ENCODE measurements at places on chromosomes 11 and 22.

DNA sequence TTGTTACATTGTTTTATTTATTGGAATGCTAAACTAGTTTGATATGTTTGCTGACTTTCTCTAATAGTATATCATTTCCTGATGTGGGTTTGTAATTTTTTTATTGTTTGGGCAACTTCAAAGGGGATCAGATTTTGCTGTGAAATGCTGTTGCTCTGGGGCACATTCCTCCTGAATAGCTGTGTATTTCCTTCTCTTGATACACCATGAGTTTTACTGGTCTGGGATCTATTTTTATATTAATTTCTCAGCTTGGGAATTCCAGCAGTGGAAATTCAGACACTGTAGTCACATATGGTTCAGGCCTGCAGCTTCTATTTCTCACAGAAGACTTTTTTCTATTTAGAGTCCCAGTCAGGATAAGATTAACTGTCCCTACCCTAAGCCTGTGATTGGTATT lies 58.9 kb downstream of the RPUSD4 start:
- no peak for DNase-seq

DNA sequence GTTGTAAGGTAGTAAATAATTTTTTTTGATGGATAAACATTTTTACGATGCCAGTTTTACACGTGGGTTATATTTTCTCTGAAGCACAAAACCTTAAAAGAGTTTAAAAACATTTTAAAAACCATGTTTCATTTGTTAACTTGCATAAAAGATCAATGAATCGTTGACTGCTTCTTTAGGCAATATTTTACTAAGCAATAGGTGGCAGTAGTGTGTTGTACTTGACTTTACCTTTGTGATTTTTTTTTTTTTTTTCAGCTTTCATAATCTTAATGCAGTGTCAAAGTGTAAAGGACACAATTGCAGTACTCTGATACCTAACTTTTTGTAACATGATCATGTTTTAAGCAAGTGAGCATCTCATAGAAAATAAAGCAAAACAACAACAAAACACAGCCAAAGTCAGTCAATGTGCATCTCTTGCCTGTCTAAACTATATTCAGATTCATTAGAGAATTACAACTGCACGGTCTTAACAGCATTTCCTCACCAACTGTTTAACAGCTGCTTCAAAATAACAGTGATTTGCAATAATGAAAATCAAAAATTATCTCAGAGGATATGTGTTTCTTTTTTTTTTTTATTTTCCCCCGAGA lies 27.7 kb downstream of the DNAJC24 start:
- no peak for DNase-seq

- DNase-seq, result no peak
These were observed 62.0 kb downstream of the FDX1 start for GRCh38 chr11:110491577-110492320.

- DNase-seq, result no peak
These were observed 2.3 kb upstream of the APLNR start for GRCh38 chr11:57239348-57239747.

DNA sequence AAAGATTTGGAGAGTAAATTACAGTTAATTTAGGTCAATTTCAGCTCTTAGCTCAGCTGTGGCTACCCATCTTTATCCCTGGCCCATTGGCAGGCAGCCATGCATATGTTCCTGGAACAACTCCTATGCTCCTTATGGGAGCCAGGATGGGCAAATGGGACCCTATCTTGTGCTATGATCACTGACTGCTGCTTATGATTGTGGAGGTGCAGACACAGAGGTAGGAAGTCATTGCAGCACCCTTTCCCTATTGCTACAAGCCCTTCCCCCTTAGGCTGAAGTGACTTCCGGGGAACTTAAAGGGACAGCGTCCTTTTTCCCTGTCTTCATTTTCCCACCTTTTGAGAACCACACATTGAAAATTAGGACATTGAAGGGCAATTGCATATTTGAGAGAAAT lies 112.7 kb downstream of the FCHSD2 start:
- no peak for DNase-seq

DNA sequence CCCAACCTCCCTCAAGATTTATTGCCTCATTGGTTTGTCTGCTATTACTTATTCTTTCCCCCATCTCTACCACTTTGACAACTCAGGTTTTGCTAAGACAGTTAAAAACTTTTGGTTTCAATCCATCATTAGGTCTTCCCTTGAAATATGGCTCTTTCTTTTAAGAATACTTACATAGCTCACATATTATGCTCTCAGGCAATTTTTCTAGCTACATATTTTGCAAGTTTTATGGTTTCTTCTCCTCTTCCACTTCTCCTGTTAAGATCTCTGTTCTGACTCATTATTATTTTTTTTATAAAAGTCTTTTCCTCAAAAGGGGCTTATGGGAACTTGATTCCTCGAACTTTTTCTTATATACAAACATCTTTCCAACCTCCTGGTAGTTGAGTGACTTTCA lies 192.4 kb upstream of the MPPED2 start:
- DNase-seq, result no peak

GRCh38 chr11:119743006-119743405 lies 14.0 kb upstream of the NECTIN1 start:
- DNase-seq, result no peak

DNA sequence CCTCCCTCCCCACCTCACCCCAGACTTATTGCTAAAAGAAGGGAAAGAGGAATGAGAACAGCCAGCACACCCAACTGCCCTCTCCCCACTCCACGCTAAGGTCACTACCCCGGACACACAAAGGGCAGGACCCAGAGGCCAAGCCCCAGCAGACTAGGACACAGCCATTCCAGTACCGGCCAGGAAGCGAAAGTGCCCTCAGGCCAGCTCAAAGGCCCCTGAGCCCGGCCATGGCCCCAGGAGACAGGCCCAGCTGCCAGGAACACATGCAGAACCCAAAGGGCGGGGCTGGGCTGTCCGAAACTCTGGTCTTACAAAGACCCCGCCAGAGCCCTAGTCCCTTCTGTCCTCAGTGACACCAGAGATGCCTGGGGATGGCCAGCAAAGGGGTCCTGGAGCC lies 5.5 kb downstream of the RCOR2 start:
- DNase-seq, result no peak

GRCh38 chr11:60303661-60304060 lies 23.2 kb downstream of the MS4A4A start:
- DNase-seq, result no peak

GRCh38 chr11:17559341-17560087 lies 12.5 kb downstream of the OTOG start:
- DNase-seq, result no peak

DNA sequence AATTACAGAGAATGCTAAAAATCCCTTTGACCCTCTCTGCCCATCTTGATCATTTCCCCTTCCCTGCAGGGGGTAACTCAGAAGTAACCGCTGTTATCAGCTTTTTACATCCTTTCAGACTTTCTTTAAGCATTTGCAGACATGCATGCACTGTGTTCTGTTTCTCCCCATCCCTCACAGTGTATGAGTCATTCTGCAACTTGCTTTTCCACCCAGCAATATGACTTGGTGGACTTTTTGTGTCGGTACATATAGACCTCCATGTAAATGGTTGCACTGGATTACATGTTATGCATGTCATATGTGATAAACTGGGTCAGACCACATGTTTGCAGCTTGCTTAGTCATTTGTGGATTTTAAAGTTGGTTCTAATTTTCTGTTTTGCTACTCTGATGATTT lies 87.7 kb upstream of the NECTIN1 start:
- no peak for DNase-seq

DNA sequence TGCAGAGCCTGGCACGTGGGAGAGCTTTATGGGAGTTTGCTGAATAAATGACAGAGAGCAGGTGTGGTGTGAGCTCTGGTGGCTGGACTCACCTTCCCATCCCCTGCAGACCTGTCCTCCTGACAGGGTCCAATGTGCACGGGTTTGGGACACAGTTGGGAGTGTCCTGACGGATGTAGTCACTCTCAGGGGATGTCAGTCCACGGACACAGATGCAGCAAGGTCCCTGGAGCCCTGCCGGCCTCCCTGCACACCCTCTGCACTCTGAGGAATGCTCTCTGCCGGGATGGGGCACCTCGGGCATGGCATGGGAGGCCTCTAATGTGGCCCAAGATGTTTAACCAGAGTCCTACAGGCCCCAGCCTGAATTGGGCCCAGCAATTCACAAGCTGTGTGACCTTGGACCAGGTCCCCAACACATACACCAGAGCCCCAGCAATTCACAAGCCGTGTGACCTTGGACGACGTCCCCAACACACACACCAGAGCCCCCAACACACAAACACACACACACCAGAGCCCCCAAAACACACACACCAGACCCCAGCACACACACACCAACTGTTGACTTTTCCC lies 30.0 kb upstream of the RFPL3 start:
- DNase-seq, result no peak

GRCh38 chr11:1516273-1517067 lies 29.9 kb upstream of the MOB2 start:
- no peak for DNase-seq

DNA sequence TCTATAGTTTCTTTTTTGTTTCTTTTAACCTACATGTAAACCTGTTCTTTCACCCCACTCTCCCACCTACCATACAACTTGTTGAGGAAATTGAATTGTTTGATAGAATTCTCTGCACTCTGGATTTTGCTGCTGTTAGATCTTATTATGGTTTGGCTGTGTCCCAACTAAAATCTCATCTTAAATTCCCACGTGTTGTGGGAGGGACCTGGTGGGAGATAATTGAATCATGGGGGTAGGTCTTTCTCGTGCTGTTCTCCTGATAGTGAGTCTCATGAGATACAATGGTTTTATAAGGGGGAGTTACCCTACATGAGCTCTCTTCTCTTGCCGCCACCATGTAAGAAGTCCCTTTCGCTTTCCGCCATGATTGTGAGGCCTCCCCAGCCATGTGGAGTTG lies 15.0 kb upstream of the PITPNB start:
- no peak for DNase-seq

GRCh38 chr11:133656082-133656635 lies 123.9 kb upstream of the OPCML start:
- DNase-seq, result no peak

DNA sequence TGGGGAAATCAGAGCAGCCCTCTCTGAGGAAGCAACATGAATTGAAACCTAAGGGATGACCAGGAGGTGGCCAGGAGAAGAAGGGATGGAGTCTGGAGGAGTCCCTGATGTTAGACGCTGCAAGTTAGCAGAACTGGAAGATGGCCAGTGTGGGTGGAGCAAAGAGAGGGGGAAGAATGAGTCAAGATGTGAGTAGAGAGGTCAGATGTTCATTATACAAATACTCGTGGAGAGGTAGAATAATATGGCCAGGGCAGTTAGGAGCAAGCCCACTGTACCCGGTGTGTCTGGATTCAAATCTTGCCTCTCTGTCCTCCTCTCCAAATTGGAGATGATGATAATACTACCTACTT lies 242.0 kb downstream of the TENM4 start:
- no peak for DNase-seq

- DNase-seq, result no peak
These were observed 2.2 kb downstream of the PLEKHB1 start for GRCh38 chr11:73648571-73649046.

- no peak for DNase-seq
These were observed 19.6 kb upstream of the MN1 start for GRCh38 chr22:27820896-27821866.

GRCh38 chr22:20218987-20219386 lies 49.1 kb downstream of the RTN4R start:
- DNase-seq, result no peak

DNA sequence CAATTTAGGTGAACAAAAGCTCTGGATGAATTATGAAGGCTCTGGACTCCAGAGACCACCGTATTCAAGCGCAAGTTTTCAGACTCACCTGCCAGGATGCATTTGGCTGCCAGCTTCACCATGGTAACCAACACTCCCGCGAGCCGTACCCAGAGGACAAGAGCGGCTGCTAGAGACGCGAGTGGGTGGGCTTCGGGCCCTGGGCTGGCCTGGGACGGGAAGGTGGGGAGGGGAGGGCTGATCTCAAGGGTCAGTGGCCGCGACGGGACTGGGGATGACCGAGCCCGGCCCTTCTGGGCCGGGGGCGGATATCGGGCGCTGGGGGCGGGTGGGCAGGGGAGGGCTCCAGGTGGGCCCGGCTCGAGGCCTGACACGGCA lies 344 bp downstream of the IFT27 start:
- DNase-seq, result peak; percentile 53

DNA sequence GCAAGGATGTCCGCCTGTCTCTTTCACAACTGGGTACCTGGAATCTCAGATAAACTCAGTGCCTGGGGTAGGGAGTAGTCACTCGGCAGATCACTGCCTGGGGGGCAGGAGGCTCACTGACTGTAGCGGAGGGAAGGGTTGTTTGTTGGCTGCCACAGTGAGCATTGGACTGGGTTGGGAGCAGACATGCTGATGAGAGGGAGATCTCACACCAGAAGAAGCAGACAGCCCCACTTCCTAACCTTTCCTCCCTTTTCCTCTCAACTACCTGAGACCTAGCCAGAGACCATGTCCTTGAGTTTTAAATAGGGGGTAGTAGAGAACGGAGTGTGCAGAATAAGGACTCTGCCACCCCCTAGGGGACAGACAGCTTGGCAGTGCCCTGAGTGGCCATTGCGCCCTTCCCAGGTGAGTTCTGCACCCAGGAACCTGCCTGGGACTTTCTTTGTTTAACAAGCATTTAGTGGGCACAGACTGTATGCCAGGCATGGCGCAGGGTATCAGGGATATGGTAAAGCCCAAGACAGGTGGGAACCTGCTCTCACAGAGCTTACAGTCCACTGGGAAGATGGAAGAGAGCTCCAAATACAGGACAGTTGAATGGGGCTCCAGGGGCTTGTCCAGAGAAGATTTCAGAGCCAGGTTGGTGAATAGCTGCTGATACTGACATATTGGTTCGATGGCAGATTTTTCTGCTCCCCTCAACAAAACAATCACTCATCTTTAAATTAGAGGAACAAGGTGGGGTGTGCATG lies 115.7 kb upstream of the NNMT start:
- peak; percentile 51 for DNase-seq

GRCh38 chr11:26557666-26558065 lies 14.4 kb downstream of the MUC15 start:
- DNase-seq, result no peak

- no peak for DNase-seq
These were observed 58.1 kb downstream of the WNT11 start for GRCh38 chr11:76148231-76148630.

GRCh38 chr11:117511483-117511930 lies 183.9 kb downstream of the CEP164 start:
- DNase-seq, result no peak

DNA sequence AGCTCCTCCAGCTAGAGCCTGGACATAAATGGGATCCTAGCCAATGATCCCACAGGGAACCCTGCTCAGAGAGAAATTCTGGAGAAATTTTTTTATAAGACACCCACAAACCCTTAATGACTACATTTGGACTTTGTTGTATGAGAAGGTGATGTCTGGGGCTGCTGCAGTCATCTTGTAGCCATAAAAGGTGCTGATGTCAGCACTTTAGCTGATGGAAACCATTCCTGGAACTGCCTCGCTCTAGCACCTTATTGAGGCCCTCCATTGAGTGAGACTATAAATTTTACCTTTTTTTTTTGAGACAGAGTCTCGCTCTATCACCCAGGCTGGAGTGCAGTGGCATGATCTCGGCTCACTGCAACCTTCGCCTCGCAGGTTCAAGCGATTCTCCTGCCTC lies 610.7 kb downstream of the OPCML start:
- DNase-seq, result no peak

DNA sequence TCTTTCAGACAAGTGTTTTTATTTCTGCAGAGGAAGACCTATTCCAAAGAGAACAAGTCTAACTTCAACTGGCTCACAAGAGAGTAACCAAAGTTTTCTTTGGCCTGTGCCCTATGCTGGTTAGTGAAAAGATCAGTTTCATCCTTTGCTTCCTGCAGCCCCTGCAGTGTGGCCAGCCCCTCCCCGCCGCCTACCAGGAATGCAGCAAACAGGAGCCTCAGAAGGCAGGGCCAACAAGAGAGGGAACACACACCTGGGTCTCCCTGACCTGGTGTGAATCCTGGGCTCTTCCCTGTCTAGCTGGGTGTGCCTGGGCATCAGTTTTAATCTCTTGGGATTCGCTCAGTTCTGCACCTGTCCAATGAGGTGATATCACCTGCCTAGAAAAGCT lies 21.5 kb upstream of the SCARF2 start:
- no peak for DNase-seq

Measured in CD4-positive, alpha-beta T cell treated with Interleukin-6 for 4 hours (primary cell).